ENCODE measurements at places on chromosomes 5 and 9.

DNA sequence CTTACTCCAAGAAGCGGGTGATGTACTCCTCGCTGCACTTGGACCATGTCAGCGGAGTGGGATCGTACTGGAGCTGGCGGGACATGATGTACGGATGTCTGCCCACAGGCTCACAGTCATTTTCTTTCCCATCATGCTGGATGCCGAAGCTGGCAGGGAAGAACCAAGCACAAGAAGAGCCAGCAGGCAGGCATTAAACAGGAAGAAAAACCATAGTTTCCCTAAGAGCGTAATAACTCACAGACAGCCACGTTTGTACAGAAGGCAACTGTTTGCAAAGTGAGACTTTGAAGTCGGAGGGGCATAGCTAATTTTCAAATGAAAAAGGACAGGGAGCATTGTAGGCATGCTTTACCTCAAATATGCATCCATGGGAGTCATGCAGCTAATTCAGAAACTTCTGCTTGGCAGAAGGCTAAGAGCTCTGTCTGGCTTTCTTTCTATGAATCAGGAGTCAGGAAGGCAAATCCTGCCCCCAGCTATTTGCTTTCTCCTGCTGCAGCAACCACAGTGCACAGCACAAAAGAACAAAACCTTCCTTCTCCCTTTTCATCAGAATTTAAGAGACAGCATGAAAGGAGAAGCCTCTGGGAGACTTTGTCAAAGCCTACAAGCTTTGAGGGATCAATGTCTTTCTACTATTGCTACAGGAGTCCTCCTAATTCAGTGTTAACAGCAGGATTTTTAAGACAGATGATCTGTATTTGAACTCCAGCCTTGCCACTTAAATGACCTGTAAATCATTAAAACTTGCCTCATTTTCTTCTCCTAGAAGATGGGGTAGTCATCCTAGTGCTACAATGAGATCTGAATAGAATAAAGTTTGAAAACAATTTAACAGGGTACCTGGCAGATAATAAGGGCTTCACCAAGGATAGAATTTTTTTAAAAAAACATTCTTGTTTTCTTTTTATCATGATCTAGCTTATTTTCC, 209.1 kb downstream of the TARS1 start:
- peak; percentile 93 for DNase-seq

- DNase-seq: no peak
Observed at GRCh38 chr9:35757226-35757891, 3.3 kb upstream of the MSMP start.

DNA sequence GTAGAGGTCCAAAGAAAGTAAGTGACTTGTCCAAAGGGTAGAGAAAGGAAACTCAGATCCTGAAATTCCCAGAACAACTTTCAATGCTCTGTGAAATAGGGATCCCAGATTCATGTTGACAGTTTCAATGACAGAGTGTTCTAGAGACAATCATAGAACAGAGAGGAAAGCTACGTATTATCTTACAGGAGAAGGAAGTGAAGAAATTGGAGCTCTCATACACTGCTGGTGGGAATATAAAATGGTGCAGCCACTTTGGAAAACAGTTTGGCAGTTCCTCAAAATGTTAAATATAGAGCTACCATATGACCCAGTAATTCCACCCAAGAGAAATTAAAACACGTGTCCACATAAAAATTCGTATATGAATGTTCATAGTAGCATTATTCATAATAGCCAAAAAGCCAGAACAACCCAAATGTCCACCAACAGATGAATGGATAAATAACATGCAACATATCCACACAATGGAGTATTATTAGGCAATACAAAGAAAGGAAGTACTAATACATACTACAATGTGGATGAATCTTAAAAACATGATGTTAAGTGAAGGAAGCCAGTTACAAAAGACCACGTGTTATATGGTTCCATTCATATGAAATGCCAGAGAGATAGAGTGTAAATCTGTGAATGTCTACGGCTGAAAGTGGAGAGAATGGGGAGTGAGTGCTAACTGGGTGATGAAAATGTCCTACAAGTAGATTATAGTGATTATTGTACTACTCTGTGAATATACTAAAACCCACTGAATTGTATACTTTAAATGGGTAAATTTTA, 197.1 kb downstream of the NTRK2 start:
- no peak for DNase-seq

GRCh38 chr5:146068206-146068605, 37.2 kb downstream of the PLAC8L1 start:
- no peak for DNase-seq

Data from astrocyte of the cerebellum (primary cell).